ENCODE measurements at places on chromosomes 3 and 15. TPM values are rescaled to one million over a fixed set of nuclear protein-coding genes. Genes with fewer than 3 reads are reported as not detected.

The OR5K2 gene
- polyA plus RNA-seq, result not detected

The ZNF501 gene
- 11.5 TPM for polyA plus RNA-seq

The SLC6A20 gene
- 0.08 TPM for polyA plus RNA-seq

GRCh38 chr15:67359431-67360079 is 105.0 kb downstream of the IQCH start:
- DNase-seq, result no peak

DNA sequence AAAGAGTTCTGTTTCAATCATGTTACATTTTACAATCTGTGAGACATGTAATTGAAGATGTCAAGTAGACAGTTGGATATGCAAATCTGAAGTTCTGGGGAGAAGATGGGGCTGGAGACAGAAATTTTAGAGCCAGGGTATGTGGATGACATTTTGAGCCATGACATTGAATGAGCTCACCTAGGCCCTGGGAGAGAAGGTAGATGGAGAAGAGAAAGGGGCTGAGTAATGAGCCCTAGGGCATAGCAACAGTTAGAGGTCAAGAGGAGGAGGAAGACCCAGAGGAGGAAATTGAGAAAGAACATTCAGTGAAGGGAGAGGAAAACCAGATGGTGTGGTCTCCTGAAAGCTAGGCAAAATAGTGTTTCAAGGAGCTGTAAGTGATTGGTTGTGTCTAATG is 15.3 kb downstream of the TMEM266 start:
- no peak for DNase-seq

DNA sequence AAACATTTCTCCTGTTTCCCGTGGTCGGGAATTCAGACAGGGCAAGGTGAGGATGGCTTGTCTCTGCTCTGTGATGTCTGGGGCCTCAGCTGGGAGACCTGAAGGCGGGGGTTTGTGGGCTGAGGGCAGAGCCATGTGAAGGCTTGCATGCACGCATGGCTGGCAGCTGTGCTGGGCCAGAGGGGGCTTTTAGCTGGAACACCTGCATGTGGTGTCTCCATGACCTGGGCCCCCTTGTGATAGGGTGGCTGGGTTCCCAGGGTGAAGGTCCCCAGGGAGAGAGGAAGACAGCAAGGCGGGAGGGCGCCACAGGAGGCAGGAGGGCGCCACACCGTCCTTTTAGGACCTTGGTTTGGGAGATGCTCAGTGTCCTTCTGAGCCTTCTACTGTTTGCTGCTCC is 101.6 kb upstream of the PRR23E start:
- DNase-seq, result no peak

DNA sequence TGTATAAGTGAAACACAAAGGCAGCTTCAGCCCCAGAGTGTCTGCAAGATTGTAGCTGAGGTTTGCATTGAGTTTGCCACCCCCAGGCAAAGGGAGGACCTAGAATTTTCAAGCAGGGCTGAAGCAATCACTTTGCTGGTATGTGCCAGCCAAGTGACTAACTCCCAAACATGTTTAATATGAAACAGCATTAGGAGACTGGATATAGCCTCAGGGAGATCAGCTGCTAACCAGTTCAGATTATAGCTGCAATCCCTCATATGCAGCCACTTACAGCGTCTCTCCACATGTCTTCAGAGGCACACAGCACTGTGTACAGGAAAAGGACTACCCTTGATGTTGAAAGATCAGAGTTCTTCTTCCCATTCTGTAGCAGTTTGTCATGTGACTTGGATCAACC is 38.4 kb upstream of the PPP2R3A start:
- no peak for DNase-seq

- no peak for DNase-seq
These were observed 4.2 kb downstream of the PLXND1 start for GRCh38 chr3:129602309-129602708.

DNA sequence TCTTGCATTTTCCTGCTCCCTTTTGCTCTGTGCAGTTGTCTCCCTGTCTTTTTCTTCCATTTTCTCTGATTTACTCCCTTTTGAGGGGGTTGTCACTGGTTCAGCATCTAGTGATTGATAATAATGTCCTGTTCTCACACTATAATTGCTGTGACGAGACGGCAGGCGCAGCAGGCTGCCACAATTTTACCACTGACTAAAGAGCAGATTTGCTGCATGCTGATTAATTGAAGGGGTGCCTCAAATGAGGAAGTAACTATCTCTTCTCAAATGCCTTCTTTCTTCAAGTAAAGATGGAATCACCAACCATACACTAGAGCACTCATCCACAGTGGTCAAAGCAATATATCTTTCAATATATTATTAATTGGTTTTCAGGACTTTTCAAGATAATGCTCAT is 219.3 kb downstream of the CBLB start:
- no peak for DNase-seq

All from right renal pelvis (tissue), 4 donors.